CD4-positive, alpha-beta memory T cell (primary cell): ENCODE measurements at places on chromosomes 16 and 17. TPM values are rescaled to one million over a fixed set of nuclear protein-coding genes. Genes with fewer than 3 reads are reported as not detected.

The NLGN2 gene
- polyA plus RNA-seq, result 0.08 TPM

The SNX20 gene
- 106 TPM for polyA plus RNA-seq

The FOXK2 gene
- polyA plus RNA-seq, result 1.3 TPM

The CTRB1 gene
- not detected for polyA plus RNA-seq

The HAS3 gene
- 0.07 TPM for polyA plus RNA-seq

The PIRT gene
- polyA plus RNA-seq, result not detected

DNA sequence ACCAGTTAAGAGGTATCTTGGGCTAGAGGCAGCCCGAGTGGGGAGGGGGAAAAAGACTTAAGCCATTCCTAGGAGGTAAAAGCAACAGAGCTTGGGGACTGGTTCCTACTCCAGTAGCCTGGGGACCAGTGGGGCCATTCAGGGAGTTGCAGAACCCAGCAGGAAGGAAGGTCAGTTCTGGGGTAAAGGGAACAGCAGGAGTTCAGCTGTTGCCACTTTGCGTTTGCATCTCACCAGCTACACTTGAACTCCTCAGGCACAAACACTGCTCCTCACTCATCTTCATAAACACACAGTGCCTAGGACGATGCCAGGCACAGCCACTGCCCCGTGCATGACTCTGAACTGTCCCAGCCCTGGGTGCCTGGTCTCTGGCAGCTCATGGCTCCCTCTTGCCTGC is 4.0 kb downstream of the HAP1 start:
- no peak overlapping the region for H3K27ac ChIP-seq
- DNase-seq, result no peak
- no peaks in the 10 kb centered on the region for H3K27me3 ChIP-seq
- H3K4me3 ChIP-seq, result no peak overlapping the region

- peak overlapping the region; percentile 1 for H3K27ac ChIP-seq
- no peaks in the 10 kb centered on the region for H3K36me3 ChIP-seq
- peak; percentile 67 for DNase-seq
- H3K27me3 ChIP-seq, result no peaks in the 10 kb centered on the region
- peaks cover 67% of the 10 kb centered on the region for H3K4me1 ChIP-seq
These were observed 10.7 kb downstream of the GNAO1 start for GRCh38 chr16:56202036-56202435.

DNA sequence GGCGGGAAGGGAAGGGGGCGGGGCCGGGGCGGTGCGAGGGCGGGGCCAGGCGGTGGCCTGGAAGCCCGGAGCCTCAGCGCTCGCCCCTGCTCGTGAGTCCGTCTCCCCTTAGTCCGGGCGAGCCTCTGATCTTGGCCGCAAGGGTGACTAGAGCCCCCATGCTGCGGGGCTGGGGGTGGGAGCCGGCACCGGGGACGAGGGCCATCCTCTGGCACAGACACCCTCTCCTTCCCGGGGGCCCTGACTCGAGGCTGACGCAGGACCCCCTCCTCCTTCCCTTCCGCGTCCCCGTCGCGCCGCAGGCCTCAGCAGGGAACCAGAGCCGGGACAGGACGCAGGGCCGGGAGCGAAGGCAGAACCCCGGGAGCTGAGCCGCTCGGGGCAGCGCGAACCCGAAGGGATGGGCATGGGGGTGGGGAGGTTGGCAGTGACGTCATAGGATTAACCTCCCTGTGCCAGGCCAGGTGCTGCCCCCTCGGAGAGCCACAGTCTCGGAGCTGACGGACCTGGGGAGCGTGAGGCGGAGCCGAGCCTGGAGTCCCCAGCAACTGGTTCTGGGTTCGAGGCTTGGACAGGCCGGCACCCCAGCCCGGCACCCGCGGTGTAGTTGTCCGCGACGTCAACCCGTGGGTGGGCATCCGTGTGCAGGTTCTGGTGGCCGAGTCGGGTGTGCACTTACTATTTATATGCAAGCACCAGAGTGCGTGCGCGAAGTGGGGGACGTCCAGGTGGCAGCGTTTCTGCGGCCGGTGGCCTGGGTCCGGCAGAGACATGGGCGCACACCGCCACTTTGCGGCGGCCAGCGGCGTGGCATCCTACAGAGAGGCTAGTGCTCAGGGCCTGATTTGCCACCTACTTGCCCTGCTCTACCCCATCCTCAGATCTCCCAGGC is 503 bp upstream of the PLCD3 start:
- H3K27ac ChIP-seq, result peak overlapping the region; percentile 92
- no peaks in the 10 kb centered on the region for H3K36me3 ChIP-seq
- DNase-seq, result peak; percentile 76
- no peaks in the 10 kb centered on the region for H3K27me3 ChIP-seq

GRCh38 chr17:39364236-39365025 is 37.0 kb downstream of the FBXL20 start:
- no peaks in the 10 kb centered on the region for H3K27me3 ChIP-seq
- no peaks in the 10 kb centered on the region for H3K36me3 ChIP-seq
- no peaks in the 10 kb centered on the region for H3K4me1 ChIP-seq
- no peak overlapping the region for H3K4me3 ChIP-seq
- DNase-seq, result no peak

- peak overlapping the region; percentile 77 for H3K4me3 ChIP-seq
- peaks cover 46% of the 10 kb centered on the region for H3K4me1 ChIP-seq
- peak overlapping the region; percentile 78 for H3K27ac ChIP-seq
- peaks cover 31% of the 10 kb centered on the region for H3K36me3 ChIP-seq
These were observed 763 bp upstream of the ACTG1 start for GRCh38 chr17:81513372-81513752.

DNA sequence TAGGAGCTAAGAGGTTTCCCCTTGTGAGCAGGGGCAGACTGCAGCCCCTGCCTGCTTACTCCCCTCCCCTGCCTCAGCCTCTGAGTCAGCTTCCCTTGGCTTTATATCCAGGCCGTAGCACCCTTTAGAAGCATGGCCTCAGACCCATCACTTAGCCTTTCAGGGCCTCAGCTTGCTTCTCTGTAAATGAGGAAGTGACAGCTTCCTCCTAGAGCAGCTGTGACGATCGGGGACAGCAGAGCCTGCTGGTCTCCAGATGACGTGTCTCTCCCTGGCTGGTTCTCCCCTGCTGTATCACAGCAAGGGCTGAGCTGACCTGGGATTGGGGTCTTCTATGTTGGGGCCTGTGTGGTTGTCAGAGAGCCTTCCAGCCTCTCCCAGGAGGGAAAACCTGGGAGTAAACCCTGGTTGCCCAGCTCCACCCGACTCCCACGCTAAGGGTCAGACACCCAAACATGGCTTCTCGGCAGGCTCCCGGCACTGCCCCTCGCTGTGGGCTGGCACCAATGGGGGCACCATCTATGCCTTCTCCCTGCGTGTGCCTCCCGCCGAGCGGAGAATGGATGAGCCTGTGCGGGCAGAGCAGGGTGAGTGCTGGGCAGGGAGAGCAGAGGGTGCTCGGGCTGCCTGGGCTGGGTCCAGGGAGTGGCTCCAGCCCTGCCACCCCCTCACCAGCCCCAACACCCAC is 16.3 kb upstream of the MYO15B start:
- no peaks in the 10 kb centered on the region for H3K36me3 ChIP-seq
- no peak overlapping the region for H3K4me3 ChIP-seq
- H3K27me3 ChIP-seq, result no peaks in the 10 kb centered on the region
- no peak for DNase-seq

DNA sequence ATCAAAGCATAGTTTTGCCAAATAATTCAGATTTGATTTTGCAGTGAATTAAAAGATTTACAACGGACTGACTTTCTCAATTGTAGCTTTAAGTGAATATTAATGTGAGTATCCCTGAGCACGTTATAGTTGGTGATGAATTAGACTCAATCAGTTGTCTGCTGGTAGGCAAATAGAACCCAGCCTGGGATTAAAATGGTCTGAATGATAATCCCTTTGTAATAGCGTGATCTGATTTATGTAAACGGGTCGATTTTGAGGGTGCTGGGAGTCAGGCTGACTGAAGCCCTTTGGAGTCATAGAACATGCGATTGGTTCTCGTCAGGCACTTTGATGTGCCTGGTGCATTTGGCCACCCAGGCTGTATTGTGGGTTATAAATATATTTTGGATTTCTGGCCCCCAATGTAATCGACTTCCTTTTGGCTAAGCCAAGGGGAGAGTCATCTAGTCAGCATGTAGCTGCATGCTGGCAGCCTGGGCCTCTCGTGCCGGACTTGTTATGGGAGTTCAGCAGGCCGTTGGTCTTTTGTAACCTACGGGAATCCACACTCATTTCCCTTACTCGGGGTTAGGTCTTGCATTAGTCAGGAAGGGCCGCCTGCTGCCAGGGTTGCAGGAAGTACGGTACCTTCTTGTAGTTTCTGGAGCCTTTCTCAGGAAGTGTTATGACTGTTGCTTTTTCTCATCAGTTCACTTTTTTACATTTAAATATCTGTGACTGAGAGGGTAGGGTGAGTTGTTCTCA is 5.4 kb downstream of the PGS1 start:
- peak overlapping the region; percentile 17 for H3K4me3 ChIP-seq
- no peaks in the 10 kb centered on the region for H3K36me3 ChIP-seq
- H3K27me3 ChIP-seq, result no peaks in the 10 kb centered on the region
- H3K4me1 ChIP-seq, result peaks cover 97% of the 10 kb centered on the region

DNA sequence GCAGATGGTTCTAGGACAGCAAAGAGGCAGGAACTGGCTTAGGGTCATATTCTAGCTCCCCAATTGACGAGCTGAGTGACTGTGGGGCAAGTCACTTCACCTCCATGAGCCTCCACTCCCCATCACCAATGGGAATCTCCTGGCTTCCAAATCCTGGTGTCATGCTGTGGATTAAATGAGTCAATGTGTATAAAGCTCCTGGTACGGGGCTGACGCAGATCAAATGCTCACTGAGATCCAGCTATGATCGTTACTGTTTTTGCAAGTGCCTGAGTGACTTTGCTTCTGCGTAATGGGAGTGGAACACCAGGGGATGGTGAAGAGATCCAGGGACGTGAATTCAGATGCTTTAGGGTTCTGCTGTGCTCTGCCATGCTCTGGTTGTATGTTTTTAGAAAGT is 2.4 kb downstream of the SEC14L5 start:
- no peak overlapping the region for H3K4me3 ChIP-seq
- H3K27me3 ChIP-seq, result peaks cover 11% of the 10 kb centered on the region
- H3K27ac ChIP-seq, result no peak overlapping the region
- no peak for DNase-seq

DNA sequence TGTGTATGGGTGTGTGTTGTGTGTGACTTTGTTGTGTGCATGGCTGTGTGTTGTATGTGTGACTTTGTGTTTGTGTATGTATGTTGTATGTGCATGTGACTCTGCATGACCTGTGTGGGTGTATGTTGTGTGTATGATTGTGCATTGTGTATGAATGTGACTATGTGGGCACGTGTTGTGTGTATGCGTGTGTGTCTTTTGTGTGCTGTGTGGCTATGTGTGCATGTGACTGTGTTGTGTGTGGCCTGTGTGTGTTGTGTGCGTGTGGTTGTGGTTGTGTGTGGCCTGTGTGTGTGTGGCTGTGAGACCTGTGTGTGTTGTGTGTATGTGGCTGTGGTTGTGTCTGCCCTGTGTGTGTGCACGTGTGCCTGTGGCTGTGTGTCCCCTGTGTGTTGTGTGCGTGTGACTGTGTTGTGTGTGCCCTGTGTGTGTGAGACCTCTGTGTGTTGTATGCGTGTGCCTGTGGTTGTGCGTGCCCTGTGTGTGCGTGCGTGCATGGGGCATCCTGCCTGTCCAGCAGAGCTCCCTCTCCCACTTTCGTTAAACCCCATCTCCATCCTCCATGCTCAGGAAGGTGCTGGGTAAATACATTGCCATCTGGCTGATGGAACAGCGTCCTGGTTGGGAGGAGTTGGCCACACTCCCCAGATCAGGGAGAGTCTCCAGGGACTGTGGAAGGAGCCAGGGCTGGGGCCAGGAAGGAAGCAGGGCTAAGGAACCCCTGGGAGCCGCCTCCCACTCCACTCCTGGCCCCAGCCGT is 90.1 kb upstream of the GSE1 start:
- no peak overlapping the region for H3K27ac ChIP-seq
- H3K4me3 ChIP-seq, result no peak overlapping the region
- H3K4me1 ChIP-seq, result no peaks in the 10 kb centered on the region
- no peaks in the 10 kb centered on the region for H3K27me3 ChIP-seq

GRCh38 chr17:54899201-54899600 is 1.5 kb upstream of the TOM1L1 start:
- no peaks in the 10 kb centered on the region for H3K27me3 ChIP-seq
- no peak for DNase-seq
- H3K4me3 ChIP-seq, result no peak overlapping the region
- H3K27ac ChIP-seq, result no peak overlapping the region

GRCh38 chr17:44536090-44536953 is 21.0 kb upstream of the FZD2 start:
- peaks cover 8% of the 10 kb centered on the region for H3K4me1 ChIP-seq
- no peaks in the 10 kb centered on the region for H3K36me3 ChIP-seq
- no peak overlapping the region for H3K27ac ChIP-seq

DNA sequence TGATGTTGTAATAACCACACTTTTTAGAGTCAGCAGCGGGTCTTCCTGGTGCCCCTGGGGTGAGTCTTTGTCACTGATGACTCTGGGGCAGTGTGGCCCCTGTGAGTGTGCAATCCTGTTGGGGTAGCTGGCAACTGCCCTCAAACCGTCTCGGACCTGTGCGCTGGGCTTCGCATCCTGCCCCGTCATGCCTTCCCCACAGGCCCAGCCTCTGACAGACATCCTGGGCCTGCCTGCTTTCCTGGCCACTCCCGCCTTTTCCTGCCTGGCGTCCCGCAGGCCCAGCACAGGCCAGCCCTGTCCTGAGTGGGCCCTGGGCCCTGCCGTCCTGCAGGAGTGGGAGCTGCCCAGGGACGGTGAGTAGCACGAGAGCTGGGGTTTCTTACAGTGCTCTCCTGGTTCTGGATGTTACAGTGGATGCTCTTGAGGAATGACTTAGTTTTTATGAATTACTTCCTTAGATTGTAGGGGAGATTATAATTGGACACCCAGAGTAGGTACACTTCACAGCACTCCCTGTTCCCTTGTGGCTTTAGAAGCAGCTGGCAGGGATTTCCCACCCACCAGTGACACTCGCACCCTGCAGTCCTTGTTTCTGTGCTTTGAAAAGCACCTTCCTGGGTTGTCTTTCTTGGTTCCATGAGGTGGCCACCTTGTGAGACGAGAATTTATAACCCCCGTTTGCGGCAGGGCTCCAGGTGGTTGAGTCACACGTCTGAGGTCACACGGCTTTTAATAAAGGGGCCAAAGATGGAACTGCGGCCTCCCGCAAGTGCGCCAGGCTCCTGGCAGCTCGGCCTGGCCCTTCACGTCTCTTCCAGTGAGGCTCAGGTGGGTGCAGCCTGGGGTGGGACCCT is 50.0 kb upstream of the CAPN15 start:
- H3K4me3 ChIP-seq, result no peak overlapping the region
- H3K4me1 ChIP-seq, result no peaks in the 10 kb centered on the region
- no peak overlapping the region for H3K27ac ChIP-seq
- DNase-seq, result no peak
- H3K36me3 ChIP-seq, result no peaks in the 10 kb centered on the region
- no peaks in the 10 kb centered on the region for H3K27me3 ChIP-seq

DNA sequence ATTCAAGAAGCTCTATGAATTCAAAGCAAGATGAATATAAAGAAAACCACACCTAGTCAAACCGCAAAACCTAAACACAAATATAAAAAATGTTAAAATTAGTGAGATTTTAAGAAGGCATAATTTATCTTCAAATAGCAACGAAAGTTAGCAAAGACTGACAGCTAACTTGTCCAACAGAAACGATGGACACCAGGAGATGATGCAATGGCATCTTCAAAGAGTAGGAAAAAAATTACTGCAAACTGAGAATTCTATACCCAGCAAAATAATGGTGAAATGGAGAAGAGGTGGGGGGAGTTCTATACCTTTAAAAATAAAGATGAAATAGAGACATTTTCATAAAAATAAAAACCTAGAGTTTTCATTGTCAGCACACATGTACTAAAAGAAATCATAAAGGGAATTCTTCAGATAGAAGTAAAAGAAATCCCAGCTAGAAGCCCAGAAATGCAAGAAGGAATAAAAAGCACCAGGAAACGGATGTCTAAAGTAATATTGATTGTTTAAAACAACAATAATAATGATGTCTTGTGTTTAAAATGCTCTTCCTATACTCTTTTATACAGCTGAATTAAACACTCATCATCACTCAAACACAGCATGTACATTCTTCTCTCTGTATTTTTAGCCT is 24.6 kb upstream of the TANC2 start:
- no peaks in the 10 kb centered on the region for H3K4me1 ChIP-seq
- H3K36me3 ChIP-seq, result no peaks in the 10 kb centered on the region
- H3K27me3 ChIP-seq, result no peaks in the 10 kb centered on the region
- no peak overlapping the region for H3K27ac ChIP-seq
- no peak for DNase-seq
